ENCODE measurements at places on chromosomes 4 and X.

GRCh38 chrX:16705370-16705769 is 7.1 kb downstream of the CTPS2 start:
- DNase-seq = no peak

- no peak for DNase-seq
Measured at GRCh38 chrX:80423744-80424143, 3.5 kb downstream of the TENT5D start.

GRCh38 chrX:134554291-134554690 is 94.3 kb downstream of the HPRT1 start:
- DNase-seq = no peak

- DNase-seq = no peak
Measured at GRCh38 chrX:112359906-112360305, 277.3 kb upstream of the TRPC5 start.

DNA sequence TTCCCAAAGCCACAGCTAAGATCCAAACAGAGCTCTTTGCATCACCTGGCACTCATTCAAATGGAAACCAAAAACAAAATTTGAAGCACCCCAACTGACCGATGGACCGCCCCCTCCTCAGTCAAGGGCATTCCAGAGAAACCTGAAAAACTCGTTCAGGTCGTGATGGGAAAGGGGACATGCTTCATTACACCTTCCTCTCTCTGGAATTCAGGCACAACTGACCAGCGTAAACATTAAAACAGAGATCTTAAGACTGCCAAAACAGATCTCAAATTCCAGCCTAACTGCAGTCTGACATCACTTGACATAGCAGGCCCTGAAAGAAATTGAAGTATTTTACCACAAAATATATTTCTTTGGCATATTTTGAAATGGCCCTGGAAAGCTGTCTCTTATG is 28.5 kb downstream of the PTTG2 start:
- DNase-seq = no peak

- no peak for DNase-seq
Measured at GRCh38 chr4:22501715-22502095, 14.2 kb downstream of the ADGRA3 start.

DNA sequence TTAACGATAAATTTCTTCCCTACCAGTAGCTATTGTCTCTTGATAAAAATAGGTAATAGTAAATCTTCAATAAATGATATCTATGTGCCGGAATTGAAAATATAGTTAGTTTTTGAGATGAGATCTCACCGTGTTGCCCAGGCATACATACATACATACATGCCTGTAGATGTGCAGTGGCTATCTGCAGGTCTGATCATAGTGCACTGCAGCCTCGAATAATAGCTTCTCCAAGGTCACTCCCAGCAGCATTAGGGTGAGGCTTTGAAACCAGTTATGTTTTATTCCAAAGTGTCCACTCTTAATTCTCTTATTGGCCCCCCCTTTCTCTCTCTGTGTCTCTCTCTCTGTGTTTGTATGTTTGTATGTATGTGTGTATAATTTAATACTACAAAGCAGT is 37.5 kb downstream of the ZFX start:
- no peak for DNase-seq

- DNase-seq = no peak
Measured at GRCh38 chr4:184817494-184818215, 8.1 kb downstream of the ACSL1 start.

All from CD4-positive, alpha-beta T cell treated with Interleukin-4 for 1 hour (primary cell).